ENCODE measurements at places on chromosomes 3 and 15.

GRCh38 chr3:125212509-125213363 is at the start of gene SLC12A8:
SLC12A8 (minus strand) TSS chr3:125212748; CDS start chr3:125211349, 1,399 bp downstream.
- no peak for DNase-seq

GRCh38 chr15:89926158-89926557 is 13.4 kb upstream of the ARPIN start:
- DNase-seq: peak; percentile 46

GRCh38 chr3:183875411-183875810 is 9.3 kb downstream of the PARL start:
- DNase-seq: no peak

DNA sequence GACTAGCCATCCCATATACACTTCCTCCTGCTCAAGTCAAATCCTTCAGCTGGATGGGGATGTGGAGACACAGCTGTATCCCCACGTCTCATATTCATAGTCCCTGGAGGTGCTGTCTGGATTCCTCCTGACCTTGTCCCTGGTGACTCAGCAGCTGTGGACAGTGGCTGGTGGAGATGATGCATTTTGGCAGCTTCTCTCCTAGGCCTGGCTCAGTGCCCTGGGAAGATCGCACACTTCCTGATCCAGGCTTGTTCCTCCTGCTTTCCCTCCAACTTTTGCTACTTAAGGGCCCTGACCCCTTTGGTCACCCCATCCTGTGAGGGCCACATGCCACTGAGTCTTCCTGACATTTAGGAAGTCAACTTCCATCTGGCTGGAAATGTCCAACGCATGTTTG is 44.4 kb downstream of the ADAMTSL3 start:
- no peak for DNase-seq

GRCh38 chr15:50744601-50745000 is 20.9 kb downstream of the SPPL2A start:
- no peak for DNase-seq

DNA sequence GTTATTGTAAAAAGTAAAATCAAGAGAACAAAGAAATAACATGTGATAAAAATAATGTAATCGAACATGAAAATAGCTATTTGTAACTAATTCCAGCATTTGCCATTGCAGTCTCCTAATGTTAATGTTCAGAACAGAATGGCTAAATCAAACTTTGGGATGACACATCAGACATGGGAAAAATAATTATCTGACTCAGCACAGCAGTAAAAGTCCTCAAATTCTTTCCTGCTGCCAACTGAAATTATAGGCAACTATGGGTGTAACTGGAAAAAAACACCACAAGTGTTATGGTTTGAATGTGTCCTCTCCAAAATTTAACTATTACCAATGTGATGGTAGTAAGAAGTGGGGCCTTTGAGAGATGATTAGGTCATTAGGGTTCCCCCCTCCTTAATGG is 446.7 kb downstream of the C3orf38 start:
- no peak for DNase-seq

GRCh38 chr15:52208306-52208946 is 17.2 kb upstream of the GNB5 start:
- DNase-seq: peak; percentile 15

- DNase-seq: no peak
These were observed 198.1 kb downstream of the MBNL1 start for GRCh38 chr3:152466784-152467183.

- DNase-seq: no peak
These were observed 223.7 kb downstream of the PDZRN3 start for GRCh38 chr3:73401059-73401458.

- DNase-seq: no peak
These were observed 27.2 kb upstream of the MOBP start for GRCh38 chr3:39440316-39440715.

DNA sequence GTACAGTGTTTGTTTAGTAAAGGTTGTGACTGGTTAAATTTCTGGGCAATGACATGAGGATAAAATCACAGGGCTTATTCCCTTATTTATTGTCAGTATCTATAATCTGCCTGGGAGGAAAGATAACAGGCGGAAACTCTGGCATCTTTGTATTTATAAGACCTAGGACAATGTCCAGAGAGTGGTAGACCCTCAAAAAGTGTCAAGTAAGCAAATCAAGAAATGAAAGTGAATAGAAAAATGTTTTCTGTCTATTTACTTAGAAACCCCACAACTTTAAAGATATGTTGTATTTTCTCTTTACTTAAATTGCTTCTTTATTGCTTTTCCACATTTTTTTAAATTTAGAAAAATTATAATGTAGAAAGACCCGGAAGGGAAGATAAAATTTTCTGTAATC is 544.6 kb downstream of the EDEM1 start:
- DNase-seq: no peak

DNA sequence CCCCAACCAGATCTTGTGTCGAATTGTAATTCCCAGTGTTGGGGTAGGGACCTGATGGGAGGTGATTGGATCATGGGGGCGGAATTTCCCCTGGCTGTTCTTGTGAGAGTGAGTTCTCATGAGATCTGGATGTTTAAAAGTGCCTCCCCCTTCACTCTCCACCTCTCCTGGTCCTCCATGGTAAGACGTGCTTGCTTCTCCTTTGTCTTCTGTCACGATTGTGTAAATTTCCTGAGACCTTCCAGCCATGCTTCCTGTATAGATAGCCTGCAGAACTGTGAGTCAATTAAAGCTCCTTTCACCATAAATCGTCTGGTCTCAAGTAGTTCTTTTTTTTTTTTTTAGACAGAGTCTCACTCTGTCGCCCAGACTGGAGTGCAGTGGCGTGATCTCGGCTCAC is 42.3 kb downstream of the NR1D2 start:
- no peak for DNase-seq
